Esophagus mucosa (tissue), 1 donor: ENCODE measurements at places on chromosomes 1 and 21. TPM values are rescaled to one million over a fixed set of nuclear protein-coding genes. Genes with fewer than 3 reads are reported as not detected.

DNA sequence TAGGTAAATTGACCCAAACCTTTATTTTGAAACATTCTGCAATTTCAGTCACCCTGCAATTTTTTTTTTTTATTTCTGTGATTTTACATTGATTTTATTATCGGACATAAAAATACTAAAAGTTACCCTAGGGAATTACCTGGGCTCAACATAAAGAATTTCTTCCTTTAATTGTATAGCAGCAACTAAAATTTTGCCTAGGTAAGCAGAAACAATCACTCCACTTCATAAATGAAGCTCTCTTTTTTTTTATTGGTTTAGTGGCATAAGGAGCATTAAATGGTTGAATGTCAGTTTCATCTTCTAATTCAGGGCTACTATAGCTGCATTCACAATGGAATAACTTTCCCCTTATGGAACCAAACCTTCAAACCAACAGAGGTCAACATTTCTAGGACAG is 15.3 kb upstream of the OR2M4 start:
- ATAC-seq: no peak

- no peak for ATAC-seq
Observed at GRCh38 chr1:114270282-114270681, 116.6 kb upstream of the SYT6 start.

- no peak for ATAC-seq
Observed at GRCh38 chr1:180515364-180515763, 13.0 kb upstream of the ACBD6 start.

GRCh38 chr1:33410091-33410701 is 20.7 kb downstream of the PHC2 start:
- no peak for ATAC-seq

DNA sequence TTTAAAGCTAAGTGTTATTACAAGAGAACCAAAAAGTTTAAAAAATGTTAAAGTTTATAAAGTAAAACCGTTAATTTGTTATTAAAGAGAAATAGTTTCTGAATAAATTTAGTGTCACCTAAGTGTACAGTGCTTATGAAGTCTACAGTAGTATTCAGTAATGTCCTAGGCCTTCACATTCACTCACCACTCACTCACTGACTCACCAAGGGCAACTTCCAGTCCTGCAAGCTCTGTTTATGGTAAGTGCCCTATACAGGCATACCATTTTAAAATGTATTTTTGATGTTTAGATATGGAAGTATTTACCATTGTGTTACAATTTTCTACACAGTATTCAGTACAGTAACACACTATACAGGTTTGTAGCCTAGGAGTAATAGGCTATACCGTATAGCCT is 60.1 kb upstream of the GCLM start:
- no peak for ATAC-seq

DNA sequence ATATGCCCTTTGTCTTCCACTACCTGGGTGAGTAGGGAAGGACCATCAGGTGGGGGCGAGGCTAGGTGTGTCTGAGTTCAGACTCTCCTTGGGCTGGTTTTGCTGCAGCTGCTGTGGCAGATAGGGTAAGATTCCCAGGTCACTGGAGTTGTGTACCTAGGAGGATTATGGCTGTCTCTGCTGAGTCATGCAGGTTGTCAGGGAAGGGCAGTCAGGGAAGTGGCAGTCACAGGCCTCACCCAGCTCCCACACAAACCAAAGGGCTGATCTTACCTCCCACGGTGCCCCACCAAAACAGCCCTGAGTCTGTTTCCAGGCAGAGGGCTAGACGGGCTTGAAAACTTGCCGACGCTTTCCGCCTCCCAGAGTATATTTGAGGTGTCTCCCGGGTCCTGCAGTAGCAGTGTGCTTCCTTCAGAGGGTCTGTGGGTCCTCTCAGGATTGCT is 201.6 kb upstream of the PLXNA2 start:
- ATAC-seq: peak; percentile 98

DNA sequence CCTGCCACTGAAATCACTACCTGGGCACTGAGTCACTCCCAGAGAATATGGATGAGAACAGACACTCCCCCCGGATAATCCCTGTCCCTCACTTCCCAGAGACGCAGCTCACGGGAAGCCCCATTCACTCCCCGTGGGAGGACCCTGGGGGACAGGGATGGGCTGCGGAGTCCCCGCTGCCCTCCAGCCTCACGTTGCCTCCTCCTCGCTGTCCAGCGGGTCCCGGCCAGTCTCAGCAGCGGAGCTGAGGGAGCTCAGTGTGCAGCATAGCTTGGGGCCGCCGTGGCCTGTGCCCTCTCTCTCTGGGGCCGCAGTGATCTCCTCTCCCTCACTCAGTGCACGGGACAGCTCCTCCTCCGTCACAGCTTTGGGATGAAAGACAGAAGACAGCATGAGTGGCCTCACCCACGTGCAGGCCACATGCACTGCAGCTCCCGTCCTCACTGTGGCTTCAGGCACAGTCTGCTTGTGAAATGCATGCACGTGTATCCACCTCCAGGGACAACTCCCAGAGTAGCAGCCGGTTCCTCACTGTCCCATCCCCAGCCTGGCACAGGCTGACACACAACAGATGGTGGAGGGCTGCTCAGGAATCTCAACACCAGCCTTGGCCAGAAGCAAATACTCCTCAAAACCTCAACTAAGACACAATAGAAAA is 7.4 kb downstream of the CFAP410 start:
- ATAC-seq: peak; percentile 7

GRCh38 chr1:106038260-106038659 is 1018.2 kb upstream of the PRMT6 start:
- ATAC-seq: no peak

DNA sequence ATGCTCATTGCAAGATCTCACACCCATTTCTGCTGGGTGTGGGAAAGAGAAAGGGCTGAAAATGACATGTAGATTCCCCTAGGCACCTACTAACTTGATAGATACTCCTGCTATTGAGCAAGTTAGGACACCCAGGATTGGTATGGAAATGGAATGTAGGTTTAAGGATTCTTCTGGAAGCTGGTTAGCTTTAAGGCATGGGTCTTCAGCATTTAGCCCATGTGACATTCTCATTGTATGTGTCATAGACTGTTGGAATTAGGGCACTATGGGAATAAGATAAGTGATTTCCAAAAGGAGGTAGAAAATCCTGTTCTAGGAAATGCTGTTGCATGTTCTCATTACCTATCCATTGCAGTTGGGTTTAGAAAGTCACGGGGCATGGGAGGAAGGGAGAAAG is 76.2 kb downstream of the DISC1 start:
- no peak for ATAC-seq

GRCh38 chr1:41377397-41377796 is 16.2 kb downstream of the FOXO6 start:
- ATAC-seq: no peak

GRCh38 chr1:8845104-8846097 is 28.0 kb upstream of the RERE start:
- no peak for ATAC-seq

GRCh38 chr1:40247655-40248054 is at the start of gene TMCO2:
TMCO2 (plus strand) TSS chr1:40247937; CDS start chr1:40247994, 57 bp downstream.
- no peak for ATAC-seq

DNA sequence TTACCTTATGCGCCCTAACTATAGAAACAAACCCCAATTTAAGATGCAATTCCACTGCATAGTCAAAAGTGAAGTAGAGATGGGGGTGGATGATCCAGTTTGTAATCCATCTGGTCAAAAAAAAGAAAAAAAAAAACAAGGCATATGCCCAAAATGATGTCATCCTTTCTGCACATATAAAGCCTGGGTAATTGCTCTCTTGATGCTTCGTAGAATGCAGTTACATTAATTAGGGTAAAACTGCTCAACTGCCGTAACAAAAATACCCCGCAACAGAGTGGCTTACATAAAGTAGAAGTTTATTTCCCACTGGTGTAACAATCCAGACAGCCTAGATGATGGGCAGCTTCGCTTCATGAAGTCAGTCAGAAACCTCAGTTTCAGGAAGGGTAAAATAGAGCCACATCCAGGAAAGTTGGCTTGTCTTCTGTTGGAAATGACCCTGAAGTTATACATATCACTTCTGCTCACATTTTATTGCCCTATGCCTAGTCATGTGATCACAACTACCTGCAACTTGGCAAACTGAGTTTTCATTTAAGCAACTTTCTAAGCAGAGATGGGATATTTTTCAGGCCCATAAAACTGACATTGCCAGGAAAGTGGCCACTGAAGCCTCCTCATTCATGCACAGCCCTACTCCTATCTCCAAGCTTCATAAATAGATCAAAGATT is 221.7 kb downstream of the C1orf94 start:
- ATAC-seq: no peak

- peak; percentile 70 for ATAC-seq
Observed at GRCh38 chr1:6471086-6471969, 5.4 kb upstream of the TNFRSF25 start.

- no peak for ATAC-seq
Observed at GRCh38 chr21:37259426-37259825, 7.7 kb downstream of the VPS26C start.

DNA sequence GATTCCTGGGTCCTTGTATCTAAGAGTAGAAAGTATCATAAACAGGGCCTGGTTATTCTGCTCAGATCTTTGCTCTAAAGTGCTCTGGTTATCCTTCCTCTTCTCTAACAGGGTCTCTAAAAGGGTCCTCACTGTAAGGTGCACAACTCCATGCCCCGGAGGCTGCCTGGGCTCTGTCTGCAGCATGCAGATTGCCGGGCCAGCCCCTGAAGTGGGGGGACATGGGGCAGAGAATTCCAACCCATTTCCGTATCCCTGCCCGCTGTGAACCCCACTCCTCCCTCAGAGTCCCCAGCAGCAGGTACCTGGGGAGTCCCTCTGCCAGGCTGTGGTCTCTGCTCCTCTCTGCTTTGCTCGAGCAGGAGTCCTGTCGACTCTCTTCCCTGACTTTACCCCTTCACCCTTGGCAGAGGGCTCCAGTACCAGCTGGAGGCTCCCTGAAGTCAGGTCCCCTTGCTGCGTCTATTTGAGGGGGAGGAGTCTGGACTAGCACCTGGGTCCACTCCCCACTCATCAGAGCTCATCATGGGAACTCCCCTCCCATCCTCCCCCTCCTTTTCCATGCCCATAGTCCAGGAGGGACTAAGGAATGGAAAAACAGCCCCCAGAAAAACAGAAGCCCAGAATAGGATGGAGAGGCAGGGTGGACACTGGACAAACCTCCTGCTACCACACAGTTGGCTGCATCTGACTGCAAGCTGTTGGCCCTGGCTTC is 12.1 kb downstream of the BLACAT1 start:
- no peak for ATAC-seq

- no peak for ATAC-seq
Observed at GRCh38 chr1:240878631-240879030, 266.7 kb upstream of the GREM2 start.

DNA sequence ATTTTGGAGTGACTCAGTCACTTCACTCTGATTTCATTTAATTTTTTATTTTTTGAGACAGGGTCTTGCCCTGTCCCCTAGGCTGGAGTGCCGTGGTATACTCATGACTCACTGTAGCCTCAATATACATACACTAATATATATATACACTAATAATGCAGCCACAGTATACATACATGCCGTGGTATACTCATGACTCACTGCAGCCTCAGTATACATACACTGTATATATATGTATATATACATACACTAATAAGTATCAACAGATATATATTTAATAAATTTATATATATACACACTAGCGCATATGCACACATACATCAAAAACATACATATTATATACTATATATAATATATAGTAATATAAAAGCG is 149.2 kb downstream of the NCAM2 start:
- no peak for ATAC-seq

DNA sequence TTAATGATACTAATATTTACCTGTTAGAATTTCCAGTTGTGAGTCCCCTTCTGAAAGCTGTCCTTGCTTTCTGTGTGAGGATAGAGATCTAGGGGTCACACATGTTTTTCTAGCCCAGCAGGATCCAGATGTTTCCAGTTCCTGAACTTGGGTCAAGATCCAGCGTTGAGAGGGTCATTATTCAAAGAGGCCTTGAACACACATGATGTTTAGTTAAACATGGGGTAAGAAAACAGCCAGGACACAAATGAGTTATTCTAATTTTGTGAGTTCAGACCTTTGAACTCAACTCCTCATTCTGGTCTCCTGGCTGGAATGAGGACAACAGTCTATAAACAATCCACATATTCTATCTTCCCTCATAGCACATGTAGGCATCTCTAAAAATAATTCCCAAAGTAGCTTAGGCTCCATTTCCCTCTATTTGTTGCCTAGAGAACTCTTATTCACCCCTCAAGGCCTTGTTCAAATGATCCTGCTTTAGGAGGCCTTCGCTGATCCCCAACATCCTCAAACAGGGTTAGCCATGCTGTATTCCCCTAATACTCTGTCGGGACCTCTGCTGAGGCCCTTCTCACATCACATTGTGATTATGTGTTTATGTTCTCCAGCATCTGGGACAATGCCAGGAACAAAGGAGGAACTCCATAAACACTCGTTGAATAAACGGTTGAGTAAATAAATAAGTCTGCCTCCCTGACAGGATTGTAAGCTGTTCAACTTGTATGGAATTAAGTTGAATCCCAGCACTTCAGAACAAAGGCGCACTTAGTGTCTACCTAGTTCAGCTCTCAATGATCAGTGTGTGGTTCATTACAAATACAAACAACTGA is 15.0 kb upstream of the KCNN3 start:
- no peak for ATAC-seq

GRCh38 chr1:7401814-7402547 is 369.1 kb upstream of the VAMP3 start:
- peak; percentile 97 for ATAC-seq

DNA sequence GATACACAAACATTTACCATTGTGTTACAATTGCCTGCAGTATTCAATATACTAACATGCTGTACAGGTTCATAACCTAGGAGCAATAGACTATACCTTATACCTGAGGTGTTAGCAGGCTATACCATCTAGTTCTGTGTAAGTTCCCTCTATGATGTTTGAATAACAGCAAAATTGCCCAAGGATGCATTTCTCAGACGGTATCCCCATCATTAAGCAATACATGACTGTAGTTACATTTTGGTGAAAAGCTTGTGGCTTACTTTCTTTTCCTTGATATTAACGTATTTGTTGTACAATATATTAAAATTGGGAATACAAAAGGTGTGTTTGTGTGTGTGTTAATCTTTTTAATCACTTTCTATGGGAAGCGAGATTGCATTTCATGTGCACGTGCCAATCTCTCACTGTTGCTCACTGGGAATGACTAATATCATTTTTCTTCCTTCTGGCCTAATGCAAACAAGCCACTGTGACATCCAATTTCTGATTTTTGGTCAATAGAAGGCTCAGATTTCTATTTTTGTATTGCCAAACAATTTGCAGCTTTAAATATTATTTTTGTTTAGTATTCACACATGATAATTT is 36.7 kb upstream of the WLS start:
- ATAC-seq: no peak

The IL12RB2 gene
- total RNA-seq: 1.3 TPM

The TMEM82 gene
- not detected for total RNA-seq

The DNAJC28 gene
- 0.52 TPM for total RNA-seq

The ATP6V1G3 gene
- not detected for total RNA-seq

The APCS gene
- total RNA-seq: not detected

The KRTAP19-3 gene
- total RNA-seq: not detected

The CDC7 gene
- total RNA-seq: 4.2 TPM

The SYCP1 gene
- total RNA-seq: not detected

The IL20 gene
- total RNA-seq: not detected

The HIVEP3 gene
- total RNA-seq: 7.0 TPM
